ENCODE measurements at places on chromosomes 2 and 18. TPM values are rescaled to one million over a fixed set of nuclear protein-coding genes. Genes with fewer than 3 reads are reported as not detected.
A peak's percentile ranks its signal among the peaks of the same experiment; 100 is the strongest.

DNA sequence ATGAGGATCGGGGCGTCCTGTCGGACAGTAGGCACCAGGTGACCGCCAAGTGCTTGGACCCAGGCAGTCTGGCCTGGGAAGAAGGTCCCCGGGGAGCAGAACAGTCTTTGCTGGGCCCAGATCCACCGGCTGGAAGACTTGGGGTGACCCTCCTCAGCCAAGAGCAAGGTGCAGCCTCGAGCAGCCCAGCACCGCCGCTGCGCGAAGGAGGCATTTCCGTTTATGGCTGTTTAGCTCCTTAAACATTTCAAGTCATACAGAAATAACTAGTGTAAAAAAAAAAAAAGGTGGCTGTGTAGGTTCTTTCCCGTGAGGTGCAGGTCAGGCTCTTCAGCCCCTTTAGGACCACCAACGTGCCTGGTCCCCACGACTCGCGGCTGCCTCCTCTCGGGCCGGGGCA lies 370.2 kb downstream of the CMPK2 start:
- H3K27me3 ChIP-seq = no peaks in the 10 kb centered on the region
- DNase-seq = no peak
- no peaks in the 10 kb centered on the region for H3K36me3 ChIP-seq
- H3K27ac ChIP-seq = no peak overlapping the region
- H3K4me3 ChIP-seq = no peak overlapping the region

GRCh38 chr2:47651296-47651695 lies 131.6 kb upstream of the MSH6 start:
- H3K27ac ChIP-seq = no peak overlapping the region
- H3K4me3 ChIP-seq = no peak overlapping the region
- H3K36me3 ChIP-seq = no peaks in the 10 kb centered on the region
- no peak for DNase-seq
- H3K4me1 ChIP-seq = no peaks in the 10 kb centered on the region
- H3K27me3 ChIP-seq = no peaks in the 10 kb centered on the region

DNA sequence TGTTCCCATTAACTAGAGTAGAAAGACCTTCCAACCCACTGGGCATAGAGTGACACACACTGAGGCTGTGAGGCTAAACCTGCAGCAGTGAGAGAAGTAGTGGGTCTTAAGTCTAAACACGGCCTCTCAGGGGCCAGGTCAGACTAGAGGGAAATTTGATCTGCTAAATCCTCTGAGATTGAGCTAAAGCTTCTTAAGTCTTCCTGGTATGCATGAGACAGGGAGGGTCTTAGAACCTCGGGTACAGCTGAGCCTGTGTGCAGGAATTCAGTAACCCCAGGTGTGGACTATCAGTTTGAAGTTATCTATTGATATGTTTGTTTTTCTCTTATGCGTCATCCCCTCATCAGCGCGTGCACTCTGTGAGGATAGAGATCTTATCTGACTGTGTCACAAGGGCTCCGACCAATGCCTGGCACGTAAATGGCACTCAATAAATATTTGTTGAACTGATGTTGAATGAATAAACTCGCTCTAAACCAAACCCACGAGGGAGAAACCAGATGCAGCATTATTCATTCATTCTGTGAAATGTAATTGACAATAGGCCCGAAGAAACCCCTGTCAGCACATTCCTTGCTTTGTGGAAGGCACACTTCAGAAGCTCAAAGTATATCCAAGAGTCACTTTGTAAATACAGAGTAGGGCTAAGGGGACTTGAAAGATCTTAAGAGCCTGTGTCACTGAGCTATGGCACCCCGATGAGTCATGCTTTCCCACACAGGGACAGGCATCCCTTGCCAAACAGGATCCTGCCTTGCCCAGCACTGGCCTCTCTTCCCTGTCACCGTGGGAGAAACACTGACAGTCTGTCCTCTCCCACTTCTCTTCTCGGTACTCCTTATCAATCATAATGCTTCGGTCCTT lies 21.7 kb upstream of the RAB10 start:
- H3K36me3 ChIP-seq = no peaks in the 10 kb centered on the region
- no peak for DNase-seq

DNA sequence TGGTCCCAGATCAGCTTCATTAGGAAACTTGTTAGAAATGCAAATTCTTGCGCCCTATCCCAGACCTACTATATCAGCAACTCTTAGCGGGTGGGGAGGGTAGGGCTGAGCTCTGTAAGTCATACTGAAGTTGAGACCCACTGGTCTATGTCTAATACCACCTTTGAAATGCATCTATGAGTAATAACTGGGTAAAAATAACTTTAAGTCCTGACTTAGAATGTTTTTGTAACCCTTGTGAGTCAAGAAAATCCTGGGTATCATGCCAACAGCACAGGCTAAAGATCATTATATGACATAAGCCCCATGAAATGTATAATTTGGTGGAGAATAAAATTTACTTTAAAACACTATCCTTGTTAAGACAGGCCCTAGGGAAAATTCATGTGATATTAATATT lies 41.4 kb downstream of the PRKD3 start:
- no peak overlapping the region for H3K27ac ChIP-seq
- H3K36me3 ChIP-seq = peaks cover 74% of the 10 kb centered on the region
- H3K4me3 ChIP-seq = no peak overlapping the region
- H3K27me3 ChIP-seq = no peaks in the 10 kb centered on the region

GRCh38 chr2:86673986-86674670 lies 46.0 kb upstream of the RMND5A start:
- peaks cover 17% of the 10 kb centered on the region for H3K4me1 ChIP-seq
- H3K27ac ChIP-seq = no peak overlapping the region
- H3K36me3 ChIP-seq = no peaks in the 10 kb centered on the region
- DNase-seq = no peak
- no peak overlapping the region for H3K4me3 ChIP-seq
- no peaks in the 10 kb centered on the region for H3K27me3 ChIP-seq

DNA sequence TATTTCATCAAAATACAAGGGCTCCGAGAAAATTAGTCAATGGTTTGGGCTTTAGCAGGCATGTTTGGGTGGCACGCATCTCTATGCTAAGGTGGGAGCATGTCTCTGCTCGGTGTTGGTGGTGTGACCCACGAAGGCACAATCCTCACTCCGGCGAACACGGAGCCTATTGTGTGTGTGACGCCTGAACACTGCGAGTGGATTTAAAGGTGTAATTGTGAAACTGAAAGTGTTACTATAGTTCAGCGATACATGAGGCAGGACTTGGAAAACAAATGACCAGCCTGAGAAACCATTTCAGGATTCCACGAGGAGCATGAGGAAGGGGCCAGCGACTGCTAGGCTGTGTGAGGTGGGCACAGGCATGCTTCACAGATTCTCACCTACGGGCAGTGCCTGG lies 41.7 kb upstream of the LDLRAD4 start:
- no peak overlapping the region for H3K27ac ChIP-seq
- H3K4me1 ChIP-seq = no peaks in the 10 kb centered on the region
- H3K27me3 ChIP-seq = no peaks in the 10 kb centered on the region
- DNase-seq = no peak
- no peak overlapping the region for H3K4me3 ChIP-seq

GRCh38 chr2:105834931-105835330 lies 90.2 kb downstream of the NCK2 start:
- no peaks in the 10 kb centered on the region for H3K36me3 ChIP-seq
- H3K27ac ChIP-seq = no peak overlapping the region
- peaks cover 4% of the 10 kb centered on the region for H3K4me1 ChIP-seq

GRCh38 chr18:77208964-77209363 lies 40.7 kb upstream of the GALR1 start:
- DNase-seq = no peak
- H3K27me3 ChIP-seq = no peaks in the 10 kb centered on the region
- peak overlapping the region; percentile 3 for H3K4me3 ChIP-seq
- no peaks in the 10 kb centered on the region for H3K36me3 ChIP-seq

DNA sequence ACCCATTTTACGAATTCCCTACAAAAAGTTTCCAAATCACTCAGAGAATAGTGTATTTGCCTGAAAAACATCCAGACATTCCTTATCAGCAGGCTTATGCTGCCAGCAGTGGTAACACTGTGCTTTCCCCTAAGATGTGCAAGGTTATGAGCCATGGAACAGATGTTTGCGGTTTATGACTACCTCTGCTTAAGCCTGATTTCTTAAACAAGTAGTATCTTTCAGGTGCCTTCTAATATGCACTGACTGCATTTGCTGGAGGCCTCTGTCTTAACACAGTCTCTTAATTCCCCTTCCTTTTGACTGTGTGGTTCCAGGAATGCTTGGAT lies 54.8 kb downstream of the CDC42EP3 start:
- no peaks in the 10 kb centered on the region for H3K27me3 ChIP-seq
- DNase-seq = no peak
- H3K27ac ChIP-seq = peak overlapping the region; percentile 1
- no peaks in the 10 kb centered on the region for H3K36me3 ChIP-seq
- H3K4me1 ChIP-seq = peaks cover 41% of the 10 kb centered on the region
- no peak overlapping the region for H3K4me3 ChIP-seq

- no peaks in the 10 kb centered on the region for H3K4me1 ChIP-seq
- H3K27me3 ChIP-seq = no peaks in the 10 kb centered on the region
- H3K27ac ChIP-seq = no peak overlapping the region
- H3K4me3 ChIP-seq = no peak overlapping the region
- no peaks in the 10 kb centered on the region for H3K36me3 ChIP-seq
Measured at GRCh38 chr18:44238454-44238853, 442.2 kb upstream of the SETBP1 start.

DNA sequence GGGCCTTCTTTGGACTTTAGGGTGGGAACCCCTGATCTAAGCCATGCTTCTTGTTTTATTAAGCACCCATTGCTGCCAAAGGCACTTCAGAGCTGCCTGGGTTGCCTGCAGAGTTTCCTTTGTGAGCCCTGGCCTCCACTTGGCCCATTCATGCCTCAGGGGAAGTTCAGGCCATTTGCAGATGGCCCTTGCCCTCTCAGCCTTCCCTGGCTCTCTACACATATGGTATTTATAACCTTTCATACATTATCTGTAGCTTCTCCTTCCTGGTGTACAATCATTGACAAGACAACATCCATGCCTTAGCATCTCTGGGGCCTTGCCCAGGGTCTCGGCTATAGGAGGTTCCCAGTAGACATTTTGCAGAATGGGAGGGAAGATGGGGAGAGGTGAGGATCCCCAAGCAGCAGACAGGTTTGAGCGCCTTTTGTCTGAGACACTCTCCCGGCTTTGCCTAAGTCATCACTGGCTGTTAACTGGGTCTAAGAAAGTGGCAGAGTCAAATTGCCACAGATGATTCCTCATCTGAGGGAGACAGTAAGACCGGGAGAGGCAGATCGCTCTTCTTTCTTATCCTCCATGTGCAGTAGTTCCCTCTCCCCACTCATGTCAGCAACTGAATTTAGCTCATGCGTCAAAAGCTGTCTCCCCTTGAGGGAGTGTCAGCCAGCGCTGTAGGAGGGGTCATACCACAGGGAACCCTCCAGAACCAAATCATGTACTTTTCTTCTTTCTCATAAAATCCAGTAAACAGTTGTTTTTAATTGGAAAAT lies 2.7 kb downstream of the EHD3 start:
- H3K36me3 ChIP-seq = no peaks in the 10 kb centered on the region
- no peak overlapping the region for H3K4me3 ChIP-seq
- no peak overlapping the region for H3K27ac ChIP-seq
- peaks cover 30% of the 10 kb centered on the region for H3K4me1 ChIP-seq
- no peak for DNase-seq

The TEX44 gene
- not detected for total RNA-seq

The ZSCAN30 gene
- 8.7 TPM for total RNA-seq

The ASPRV1 gene
- 1.7 TPM for total RNA-seq

The CCDC85A gene
- total RNA-seq = 5.8 TPM

The CBLN2 gene
- total RNA-seq = 0.13 TPM

The SCN3A gene
- 1.8 TPM for total RNA-seq

The FOXI3 gene
- total RNA-seq = not detected

Measured in esophagus muscularis mucosa (tissue), 4 donors.